Activated gamma-delta T cell (primary cell): ENCODE measurements at places on chromosomes 6 and 20.

DNA sequence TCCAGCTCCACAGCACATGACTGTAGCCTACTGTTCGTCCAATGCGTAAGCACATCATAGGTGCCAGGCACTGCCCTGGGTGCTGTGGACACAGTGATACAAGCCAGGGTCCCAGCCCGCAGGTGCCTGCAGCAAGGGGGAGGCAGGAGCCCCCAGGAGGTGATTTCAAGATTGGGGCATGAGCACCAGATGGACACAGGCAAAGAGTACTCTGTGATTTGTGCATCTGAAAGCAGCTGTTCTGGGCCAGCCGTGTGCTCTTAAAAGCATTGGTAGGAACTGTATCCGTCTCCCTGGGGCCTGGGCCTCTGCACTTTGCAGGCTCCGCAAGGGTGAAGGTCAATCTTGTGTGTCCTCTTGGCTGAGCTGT is 149.8 kb downstream of the SYCP2 start:
- DNase-seq = no peak

DNA sequence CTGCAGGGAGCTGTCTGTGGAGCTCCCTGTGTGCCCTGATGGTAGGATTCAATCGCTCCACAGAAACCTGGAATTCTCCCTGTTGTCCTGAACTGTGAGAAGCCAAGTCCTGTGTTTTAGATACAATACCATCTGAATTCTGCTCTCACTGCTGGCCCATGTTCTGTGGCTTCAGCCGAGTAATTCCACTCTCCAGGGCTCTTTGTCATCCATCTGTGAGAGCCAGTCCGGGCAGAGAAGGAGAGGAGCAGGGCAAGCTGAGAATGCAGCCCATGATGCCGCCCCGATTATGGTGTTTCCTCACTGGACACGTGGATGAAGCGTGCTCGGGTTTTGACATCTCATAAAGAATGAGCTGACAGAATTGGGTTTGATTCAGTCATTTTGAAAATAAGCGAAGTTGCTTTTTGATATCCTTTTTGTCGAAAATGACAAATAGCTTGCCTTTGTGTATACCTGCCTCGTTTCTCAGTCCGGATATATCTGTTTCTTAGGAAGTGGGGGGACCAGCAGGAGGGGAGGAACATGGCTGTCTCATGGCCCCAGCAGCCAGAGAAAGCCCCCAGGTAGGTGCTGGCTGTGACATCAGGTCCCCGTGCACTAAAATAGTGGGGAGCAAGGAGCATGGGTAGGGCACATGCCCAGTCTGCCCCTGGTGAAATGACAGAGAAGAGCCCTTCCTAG is 8.2 kb upstream of the CD93 start:
- no peak for DNase-seq

DNA sequence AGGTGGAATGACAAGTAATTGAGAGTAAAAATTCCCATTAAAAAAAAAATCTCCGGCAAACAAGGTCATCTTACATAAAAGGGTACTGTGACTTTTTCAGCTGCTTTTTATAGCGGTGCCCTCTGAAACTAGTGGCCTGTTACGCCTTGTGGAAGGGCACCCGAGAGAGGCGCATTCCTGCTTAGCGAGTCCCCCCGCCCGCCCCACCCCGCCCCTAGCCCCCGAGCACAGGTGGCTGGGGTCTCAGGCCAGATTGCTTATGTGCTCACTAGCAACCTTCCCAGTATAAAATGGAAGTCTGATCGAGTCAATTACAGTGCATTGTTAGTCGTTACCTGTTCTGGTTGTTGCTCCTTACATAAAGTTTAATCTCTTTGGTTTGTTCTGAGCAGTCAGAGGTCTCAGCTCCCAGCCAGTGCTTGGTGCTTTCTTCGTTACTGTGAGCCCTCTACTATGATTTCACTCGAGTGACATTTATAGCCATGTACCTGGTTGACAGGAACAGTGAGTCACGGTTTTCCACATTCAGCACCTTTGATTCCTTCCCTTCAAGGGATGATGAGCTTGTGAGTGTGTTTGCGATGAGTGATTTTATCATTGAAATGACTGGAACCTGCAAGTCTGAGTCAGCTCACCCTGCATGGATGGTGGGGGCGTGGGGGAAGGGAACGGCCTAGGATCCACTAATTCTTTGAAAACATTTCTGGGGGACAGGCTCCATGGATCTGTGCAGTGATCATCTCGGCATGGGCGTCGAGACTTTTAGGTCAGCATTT is 47.6 kb downstream of the ZDHHC14 start:
- no peak for DNase-seq

- no peak for DNase-seq
Observed at GRCh38 chr6:21185861-21186478, 407.6 kb upstream of the SOX4 start.

GRCh38 chr6:167688123-167688522 is 138.6 kb upstream of the AFDN start:
- no peak for DNase-seq

DNA sequence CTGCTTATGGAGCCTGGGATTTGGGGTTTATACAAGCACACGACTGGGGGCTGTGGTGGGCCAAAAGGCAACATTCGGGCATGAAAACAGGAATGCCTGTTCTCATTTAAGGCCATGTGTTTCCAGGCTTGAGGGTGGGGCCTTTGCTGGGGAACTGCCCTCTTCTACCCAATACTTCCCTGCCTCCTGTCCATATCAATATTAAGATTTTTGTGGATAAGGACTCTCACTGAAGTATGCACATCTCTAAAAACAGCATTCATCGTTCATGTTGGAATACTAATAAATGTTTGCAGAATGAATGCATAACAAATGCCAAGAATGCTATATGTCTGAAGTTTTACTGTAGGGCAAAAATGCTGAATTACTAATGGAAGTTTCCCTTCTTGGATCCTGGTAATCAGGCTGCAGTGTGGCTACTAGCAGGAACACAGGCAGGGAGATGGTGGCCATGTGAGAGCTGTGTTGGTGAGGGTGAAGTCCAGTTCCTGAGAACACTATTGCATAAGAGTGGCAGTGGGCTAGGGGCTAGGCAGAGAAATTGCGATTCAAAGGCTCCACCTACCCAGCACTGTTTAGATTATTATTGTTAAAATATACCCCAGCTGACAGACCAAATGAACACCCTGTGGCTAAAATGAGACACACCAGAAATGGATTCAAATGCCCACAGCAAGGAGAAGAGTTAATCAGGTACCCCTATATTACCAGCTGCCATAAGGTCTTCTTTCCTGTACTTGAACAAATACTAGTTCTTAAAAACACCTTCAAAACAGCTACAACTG is 644.3 kb downstream of the EPM2A start:
- no peak for DNase-seq

DNA sequence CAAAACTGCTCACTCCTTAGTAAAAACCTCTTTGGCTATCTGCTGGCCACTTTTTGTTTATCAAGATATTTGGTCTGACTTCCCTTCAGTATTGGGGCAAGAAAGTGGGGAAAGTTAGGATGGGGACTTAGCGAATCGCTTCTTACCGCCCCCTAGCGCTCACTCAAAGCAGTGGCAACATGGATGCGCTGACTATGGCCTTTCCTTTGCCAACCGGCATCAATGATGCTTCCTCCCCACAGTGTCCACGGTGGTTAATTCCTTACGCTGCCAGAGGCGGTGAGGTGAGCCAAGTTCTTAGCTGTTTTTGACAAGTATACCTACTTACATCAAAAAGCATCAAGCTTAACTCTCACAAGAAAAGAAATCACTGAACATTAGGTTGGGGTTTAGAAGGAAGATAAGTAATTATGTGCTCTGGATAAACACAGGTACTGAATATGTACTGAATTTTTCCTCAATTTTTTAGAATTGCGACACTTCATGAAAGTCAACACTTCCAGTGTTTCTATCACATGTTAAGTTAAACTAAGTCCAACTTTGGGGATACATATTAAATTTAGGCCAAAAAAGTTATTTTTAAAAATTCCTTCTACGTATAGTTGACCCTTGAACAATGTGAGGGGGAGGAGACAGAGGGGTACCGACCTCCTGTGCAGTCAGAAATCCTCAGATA is 86.7 kb downstream of the GMDS start:
- DNase-seq = no peak

DNA sequence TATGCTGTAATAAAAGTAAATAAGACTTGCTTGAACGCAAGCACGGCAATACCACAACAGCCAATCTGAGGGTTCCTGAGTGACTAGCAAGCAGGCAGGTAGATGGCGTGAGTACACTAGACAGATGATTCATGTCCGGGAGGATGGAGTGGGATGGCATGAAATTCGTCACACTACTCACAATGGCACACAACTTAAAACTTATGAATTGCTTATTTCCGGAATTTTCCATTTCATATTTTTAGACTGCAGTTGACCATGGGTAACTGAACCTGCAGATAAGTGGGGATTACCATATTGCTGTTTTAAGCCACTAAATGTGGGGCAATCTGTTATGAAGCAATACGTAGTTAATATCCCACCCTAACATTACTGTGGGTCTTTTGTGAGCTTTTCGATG is 93.6 kb upstream of the NFATC2 start:
- DNase-seq = no peak

GRCh38 chr6:31702405-31702818 is 712 bp downstream of the ABHD16A start:
- DNase-seq = no peak
